ENCODE measurements at places on chromosomes 13 and 19.
A peak's percentile ranks its signal among the peaks of the same experiment; 100 is the strongest.

DNA sequence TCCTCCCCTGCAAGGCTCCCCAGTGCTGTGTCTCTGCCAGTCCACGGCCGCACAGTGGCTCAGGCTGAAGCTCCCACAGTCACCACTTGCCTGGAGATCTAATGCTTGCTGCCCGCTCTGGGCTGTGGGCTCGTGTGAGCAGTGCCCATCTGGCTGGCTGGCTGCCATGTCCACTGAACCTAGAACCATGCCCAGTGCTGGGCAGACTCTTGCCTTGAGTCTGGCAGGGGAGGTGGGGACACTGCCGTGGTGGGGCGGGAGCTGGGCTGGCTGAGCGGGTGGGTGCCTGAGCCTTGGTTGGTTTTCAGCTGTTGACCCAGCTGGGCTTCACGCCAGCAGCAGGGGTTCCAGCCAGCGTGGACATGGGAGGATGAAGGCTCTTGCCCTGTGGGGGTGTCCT lies 52.3 kb downstream of the CRTC1 start:
- no peak for DNase-seq

- peak; percentile 77 for DNase-seq
These were observed 4.4 kb downstream of the FUZ start for GRCh38 chr19:49808711-49809159.

DNA sequence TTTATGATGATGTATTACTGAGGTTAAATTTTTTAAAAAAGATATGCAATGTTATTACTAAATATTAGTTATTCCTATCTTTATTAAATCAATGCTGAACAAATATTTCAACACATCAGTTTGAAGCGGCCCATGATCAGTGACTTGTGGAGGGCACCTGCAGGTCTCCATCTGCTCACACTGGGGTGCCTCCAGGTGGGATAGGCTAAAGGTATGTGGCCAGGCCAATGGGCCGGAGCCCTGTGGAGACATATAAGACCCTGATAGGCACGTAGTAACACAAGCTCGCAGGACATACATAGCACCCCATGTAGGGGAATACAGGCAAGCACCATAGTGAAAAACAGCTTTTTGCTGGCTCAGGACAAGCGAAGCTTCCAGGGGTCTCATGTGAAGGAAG lies 469.8 kb downstream of the ZNF536 start:
- no peak for DNase-seq

DNA sequence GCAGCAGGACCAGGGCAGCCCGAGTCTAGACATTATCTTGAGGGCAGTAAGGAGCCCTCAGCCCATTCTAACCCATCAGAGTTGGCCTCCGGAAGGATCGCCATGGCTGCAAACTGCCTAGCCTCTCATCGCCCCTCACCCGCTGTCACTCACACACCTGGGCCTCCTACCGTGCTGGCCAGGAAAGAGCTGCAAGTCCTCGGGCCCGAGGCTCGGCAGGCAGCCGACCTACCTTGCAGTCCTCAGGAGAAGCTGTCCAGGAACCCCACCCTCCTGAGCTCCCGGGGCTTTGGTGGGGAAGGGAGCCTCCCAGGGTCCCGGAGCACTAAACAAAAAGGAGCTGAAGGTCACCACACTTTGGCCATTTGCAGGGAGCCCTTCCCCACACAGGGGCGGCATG lies 46.8 kb downstream of the CCNE1 start:
- DNase-seq, result no peak

DNA sequence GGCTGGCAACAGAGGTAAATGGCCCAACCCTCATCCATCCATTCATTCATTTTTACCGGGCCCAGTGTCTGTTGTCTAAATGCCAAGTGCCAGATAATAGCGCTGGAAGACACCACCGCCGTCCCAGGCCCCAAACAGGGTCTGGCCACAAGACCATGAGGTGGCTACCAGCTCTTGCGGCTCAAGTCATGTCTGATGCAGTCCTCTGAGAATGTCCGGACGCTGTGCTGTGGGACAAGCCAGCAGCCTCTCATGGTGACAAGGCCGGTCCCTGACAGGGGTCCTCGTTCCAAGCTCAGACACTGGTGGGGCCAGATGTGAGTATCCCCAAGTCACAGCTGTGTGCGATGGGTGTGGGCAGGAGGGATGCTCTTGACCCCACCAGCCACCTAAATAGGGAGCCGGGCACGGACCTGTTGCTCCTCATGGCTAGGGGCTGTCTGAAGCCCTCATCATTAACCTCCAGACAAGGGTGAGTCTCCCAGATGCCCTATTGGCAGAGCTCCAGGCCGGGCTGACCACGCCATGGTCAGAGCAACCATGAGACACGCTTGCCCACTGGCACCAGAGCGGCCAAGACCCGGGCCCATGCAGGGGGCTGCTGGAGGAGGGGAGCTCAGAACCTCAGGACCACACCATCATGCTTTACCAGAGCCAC lies 58.4 kb downstream of the MLLT1 start:
- DNase-seq, result no peak

DNA sequence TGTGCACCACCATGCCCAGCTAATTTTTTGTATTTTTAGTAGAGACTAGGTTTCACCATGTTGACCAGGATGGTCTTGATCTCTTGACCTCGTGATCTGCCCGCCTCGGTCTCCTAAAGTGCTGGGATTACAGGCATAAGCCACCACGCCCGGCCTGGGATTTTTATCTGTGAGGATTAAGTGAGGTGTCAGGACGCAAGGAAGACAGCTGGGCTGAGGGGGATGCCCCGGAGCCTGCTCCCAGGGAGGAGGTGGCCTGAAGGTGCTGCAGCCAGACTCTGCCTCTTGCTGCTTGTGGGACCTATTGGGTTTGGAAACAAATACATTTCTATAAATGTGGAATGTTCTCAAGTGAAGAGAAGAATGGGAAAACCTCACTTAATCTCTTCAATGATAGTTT lies 131.6 kb downstream of the OLFM4 start:
- no peak for DNase-seq

Data from HuH-7 (cell line).